Activated CD8-positive, alpha-beta T cell treated with anti-CD3 and anti-CD28 coated beads for 36 hours (primary cell): ENCODE measurements at places on chromosomes 11 and 22. TPM values are rescaled to one million over a fixed set of nuclear protein-coding genes. Genes with fewer than 3 reads are reported as not detected.
A peak's percentile ranks its signal among the peaks of the same experiment; 100 is the strongest.

MS4A14 gene
- total RNA-seq: not detected

DNA sequence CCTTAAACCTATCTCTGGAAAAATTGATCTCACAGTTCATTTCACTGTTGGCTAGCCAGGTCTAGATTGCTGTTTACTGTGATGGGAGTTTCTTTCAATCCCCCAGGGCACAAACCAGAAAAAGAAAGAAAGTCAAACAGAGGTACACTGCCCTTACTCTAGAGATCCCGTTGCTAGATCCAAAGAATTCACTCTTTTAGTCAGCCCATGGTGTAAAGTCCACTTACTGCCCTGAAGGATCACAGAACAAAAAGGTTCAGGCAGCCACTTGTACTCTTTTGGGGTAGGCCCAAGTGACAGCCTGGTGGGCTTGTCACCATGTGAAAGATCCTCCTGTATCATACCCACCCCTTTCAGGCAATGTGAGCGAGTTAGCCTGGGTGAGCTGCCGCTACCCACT, 162.6 kb upstream of the CCDC179 start:
- DNase-seq: no peak

CLMP gene
- 0.09 TPM for total RNA-seq

DNA sequence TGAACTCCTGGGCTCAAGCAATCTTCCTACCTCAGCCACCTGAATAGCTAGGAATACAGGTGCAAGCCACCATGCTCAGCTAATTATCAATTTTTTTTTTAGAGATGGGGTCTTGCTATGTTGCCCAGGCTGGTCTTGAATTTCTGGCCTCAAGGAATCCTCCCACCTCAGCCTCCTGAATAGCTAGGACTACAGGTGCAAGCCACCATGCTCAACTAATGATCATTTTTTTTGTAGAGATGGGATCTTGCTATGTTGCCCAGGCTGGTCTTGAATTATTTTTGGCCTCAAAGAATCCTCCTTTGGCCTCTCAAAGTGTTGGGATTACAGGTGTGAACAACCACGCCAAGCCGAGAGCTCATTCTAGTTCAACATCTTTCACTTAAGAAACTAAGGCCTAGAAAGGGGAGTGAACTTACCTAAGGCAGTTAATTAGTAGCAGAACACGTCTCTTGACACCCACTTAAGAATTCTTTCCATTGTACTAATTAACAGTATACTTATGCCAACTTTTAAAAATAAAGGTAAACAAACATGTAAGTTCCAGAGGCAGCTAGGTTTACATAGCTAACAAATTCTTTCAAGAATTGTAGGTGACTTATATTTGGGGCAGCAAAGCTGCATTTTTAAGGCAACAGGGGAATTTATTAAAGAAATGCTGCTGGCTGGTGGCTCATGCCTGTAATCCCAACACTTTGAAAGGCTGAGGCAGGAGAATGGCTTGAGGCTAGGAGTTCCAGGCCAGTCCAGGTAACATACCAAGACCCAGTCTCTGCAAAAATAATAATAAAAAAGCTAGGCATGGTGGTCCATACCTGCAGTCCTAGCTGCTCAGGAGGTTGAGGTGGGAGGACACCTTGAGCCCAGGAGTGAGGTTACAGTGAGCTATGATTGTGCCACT, 9.6 kb downstream of the ZBED5 start:
- no peak for DNase-seq

DNA sequence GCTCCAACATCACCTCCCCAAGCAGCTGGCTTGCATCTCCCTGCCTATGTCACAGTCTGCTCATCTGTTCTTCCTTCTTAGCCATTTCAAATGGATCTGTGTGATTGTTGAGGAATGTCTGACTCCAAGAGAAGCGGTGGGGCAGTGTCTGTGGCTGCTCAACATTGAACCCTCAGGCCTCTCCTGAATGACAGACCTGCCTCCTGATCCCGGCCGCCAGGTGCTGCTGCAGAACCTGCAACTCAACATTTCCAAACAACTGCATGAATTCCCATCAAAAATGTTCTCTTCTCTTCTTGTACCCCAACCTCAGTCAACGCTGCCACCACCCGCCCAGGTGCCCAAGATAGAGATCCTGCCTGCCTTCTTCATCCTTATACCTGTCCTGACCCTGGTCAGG, 132.5 kb downstream of the FBXO7 start:
- DNase-seq: no peak

- peak; percentile 78 for DNase-seq
Observed at GRCh38 chr22:21632237-21632895, at the start of gene CCDC116. Gene CCDC116 (plus strand): TSS chr22:21632760. CDS start chr22:21633182, 422 bp downstream.

ARHGEF12 gene
- 10.2 TPM for total RNA-seq

- DNase-seq: no peak
Observed at GRCh38 chr11:120134931-120135228, 3.0 kb downstream of the TRIM29 start.

SEPTIN3 gene
- 0.36 TPM for total RNA-seq

MS4A1 gene
- total RNA-seq: 1.7 TPM

GRCh38 chr11:82559609-82560008, 174.1 kb downstream of the FAM181B start:
- no peak for DNase-seq

SAA1 gene
- not detected for total RNA-seq

CCDC89 gene
- 0.36 TPM for total RNA-seq

DNA sequence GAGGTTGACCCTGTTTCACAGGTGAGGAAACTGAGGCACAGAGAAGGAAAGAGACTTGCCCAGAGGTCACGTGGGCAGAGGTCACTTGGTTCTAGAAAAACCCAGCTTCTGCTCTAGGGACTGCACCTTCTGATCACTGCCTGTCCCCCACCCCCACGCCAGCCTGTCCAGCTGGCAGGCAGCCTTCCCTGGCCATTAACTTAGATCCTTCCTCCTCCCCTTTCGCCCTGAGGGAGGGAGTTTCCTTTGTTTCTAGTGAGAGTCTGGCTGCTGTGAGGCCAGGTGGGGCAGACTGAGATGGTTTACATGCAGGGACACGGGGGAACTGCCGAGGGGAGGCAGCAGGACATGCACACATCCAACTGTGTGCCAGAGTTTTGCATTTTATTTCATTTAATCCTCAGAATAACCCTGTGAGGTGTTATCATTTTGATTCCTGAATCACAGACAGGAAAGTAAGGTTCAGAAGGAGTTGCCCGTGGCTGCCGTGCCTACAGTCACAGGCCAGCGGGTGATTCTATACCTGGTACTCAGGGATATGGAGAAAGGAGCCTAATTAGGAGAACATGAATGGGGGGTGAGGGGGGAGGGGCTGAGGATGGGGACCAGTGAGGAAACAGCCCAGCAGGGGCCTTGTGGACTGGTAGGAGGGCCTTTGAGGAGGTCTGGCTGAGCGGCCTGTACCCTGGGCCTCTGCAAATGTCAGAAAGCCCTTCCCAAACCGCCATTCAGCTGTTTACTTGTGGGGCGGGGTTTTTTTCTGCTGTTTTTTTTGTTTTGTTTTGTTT, 3.4 kb downstream of the FAM83F start:
- no peak for DNase-seq

DNA sequence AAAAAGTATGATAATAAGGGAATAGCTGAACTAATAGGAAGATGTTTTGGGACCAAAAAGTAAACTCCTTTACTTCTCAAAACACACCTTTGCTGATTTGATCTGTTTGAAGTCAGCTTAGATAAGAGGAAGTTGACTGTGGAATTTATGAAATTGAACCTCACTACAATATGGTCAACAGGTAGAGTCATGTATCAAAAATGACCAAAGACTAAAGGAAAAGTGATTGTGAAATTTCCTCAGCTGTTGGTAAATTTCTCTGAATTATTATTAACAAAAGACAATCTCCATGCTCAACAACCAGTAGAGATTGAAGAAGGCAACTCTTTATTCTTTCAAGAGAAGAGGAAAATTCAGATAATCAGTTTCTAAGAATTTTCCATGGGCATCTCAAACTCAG, 826.5 kb downstream of the KCNA4 start:
- no peak for DNase-seq

DNA sequence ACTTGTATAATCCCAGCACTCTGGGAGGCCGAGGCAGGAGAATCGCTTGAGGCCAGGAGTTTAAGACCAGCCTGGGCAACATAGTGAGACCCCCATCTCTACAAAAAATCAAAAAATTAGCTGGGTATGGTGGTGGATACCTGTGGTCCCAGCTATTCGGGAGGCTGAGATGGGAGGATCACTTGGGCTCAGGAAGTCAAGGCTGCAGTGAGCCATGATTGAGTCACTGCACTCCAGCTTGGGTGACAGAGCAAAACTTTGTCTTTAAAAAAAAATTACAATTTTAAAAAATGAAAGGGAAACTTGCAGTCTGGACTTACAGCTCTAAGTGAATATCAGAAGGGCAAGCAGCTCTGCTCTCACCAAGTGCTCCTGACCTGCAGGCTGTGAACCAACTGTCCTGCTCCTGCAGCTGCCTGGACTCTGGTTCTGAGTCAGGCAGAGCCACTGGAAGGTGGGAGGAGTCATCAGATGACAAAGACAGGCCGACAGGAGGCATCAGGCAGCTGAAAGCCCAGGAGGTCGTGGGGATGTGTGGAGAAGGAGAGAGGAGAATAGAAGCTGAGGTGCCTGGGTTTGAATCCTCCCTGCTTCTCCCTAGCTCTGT, 9.6 kb downstream of the SMTNL1 start:
- DNase-seq: no peak

GRCh38 chr11:11598243-11598642, 23.6 kb downstream of the GALNT18 start:
- DNase-seq: no peak

- DNase-seq: peak; percentile 63
Observed at GRCh38 chr22:48644108-48644507, 1183.6 kb downstream of the BRD1 start.

OTOG gene
- total RNA-seq: not detected

DDIAS gene
- total RNA-seq: 22.3 TPM

GRCh38 chr22:44364751-44365130, 52.0 kb upstream of the SHISAL1 start:
- no peak for DNase-seq

KCNJ1 gene
- total RNA-seq: not detected

DNA sequence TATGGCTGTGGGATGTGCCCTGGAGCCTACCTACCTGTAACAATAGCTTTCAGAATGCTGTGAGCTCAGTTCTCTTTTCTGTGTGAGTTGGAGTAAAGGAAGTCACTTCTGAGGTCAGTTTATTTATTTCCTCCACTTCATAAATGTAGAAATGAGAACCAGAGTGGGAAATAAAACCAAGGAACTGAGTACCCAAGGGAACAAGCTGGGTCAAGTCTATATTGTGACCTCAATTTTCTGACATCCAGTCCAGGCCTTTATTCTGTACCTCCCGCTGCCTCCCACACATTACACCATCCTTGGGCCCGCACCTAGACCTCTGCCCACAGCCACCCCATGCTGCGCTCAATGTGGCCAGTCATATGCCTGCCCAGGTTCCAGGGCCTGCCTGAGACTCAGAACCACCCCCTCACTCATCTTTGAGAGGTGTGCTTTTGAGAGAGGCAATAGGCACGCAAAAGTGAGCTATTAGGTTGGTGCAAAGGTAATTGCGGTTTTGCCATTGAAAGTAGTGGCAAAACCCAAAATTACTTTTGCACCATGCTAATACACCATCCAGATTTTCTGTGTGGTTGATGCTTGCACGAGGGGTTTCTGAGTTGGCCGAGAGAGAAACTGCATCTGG, 9.8 kb downstream of the MS4A6E start:
- DNase-seq: no peak

LMO1 gene
- total RNA-seq: not detected

ADAMTS15 gene
- not detected for total RNA-seq

DNA sequence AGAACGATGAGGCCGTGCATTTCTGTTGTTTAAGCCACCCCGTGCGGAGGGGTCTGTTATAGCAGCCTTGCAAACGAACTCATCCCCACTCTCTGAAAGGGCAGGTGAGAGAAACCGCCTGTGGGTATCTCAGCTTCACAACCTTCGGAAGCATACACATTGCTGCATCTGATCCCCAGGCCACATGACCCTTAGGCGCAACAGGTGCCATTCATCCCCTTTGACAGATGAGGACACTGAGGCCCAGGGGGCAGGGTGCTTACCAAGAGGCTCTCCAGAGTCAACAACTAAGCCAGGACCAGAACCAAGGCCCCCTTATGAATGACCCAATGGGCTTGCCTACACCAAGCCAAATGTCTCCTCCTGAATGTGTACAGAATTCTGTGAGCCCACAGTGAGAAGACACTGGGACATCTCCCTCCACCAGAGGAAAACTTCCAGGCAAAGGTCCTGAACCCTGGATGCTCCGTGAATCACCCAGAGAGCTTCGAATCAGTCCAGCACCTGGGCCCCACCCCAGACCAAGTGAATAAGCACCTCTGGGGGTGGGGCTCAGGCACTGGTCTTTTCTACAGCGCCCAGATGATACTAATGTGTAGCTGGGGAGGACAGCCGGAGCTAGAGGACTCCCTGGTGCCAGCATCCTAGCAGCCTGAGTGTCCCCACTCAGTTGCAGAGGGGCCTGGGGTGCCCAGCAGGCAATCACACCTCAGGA, 83.2 kb downstream of the BUD13 start:
- DNase-seq: no peak

- DNase-seq: no peak
Observed at GRCh38 chr11:100874203-100874602, 187.1 kb downstream of the ARHGAP42 start.

KDELR3 gene
- total RNA-seq: 2.1 TPM

DNA sequence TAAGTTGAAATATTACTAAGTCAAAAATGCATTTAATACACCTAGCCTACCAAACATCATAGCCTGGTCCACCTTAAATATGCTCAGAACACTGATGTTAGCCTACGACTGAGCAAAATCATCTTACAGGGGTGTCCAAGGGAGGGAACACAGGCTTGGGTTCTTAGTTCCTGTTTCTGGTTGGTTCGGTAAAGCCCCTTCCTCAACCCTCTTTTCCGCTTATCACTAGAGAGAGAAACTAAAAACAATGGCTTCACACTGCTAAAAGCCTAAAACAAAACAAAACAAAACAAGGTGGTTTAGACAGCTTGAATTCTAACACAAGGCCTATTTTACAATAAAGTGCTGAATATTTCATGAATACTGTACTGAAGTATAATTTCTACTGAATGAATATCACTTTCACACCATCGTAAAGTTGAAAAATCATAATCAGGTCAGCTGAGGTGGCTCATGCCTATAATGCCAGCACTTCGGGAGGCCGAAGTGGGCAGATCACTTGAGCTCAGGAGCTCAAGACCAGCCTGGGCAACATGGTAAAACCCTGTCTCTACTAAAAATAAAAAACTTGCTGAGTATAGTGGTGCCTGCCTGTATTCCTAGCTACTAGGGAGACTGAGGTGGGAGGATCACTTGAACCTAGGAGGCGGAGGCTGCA, 118.0 kb downstream of the SIK3 start:
- DNase-seq: no peak

MS4A8 gene
- not detected for total RNA-seq

- peak; percentile 2 for DNase-seq
Observed at GRCh38 chr11:417652-418342, 3.0 kb upstream of the SIGIRR start.

DNA sequence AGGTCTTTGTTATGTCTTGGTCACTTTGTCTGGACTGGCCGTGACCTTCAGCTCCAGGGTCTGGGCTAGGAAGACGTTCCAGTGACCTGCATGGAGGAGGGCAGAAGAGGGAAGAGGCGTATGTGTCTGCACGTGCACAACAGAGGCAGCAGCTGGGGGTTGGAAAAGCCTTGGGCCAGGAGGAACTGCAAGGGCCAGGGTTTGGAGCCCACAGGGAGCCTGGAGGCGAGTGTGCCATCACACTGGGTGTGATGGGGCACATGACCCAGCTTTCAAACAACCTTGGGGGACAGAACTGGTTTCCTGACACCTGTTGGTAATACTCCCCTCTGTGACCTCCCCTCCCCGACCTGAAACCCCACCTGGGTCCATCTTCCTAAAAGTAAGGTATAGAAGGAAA, 34.7 kb downstream of the CHRDL2 start:
- DNase-seq: no peak
